ENCODE measurements at places on chromosomes 6 and 20.

DNA sequence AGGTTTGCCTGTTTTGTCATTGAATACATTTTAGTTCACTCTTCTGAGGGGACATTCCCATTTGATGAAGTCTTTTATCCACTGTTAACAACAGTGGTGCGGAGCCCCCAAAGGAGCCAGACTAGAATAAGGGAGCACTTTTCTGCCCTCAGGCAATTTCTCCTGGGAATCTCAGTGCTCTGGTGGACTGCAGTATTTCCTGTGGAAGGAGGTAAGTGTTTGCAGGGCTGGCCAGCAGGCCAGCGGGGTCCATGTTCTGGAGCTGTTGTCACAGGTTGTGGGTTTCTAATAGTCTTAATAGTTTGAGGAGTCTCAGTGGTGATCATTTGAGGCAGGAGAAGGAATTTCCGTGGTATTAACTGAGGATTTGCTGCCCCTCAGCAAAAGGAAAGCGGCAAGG lies 83.5 kb downstream of the ASXL1 start:
- no peak for DNase-seq

DNA sequence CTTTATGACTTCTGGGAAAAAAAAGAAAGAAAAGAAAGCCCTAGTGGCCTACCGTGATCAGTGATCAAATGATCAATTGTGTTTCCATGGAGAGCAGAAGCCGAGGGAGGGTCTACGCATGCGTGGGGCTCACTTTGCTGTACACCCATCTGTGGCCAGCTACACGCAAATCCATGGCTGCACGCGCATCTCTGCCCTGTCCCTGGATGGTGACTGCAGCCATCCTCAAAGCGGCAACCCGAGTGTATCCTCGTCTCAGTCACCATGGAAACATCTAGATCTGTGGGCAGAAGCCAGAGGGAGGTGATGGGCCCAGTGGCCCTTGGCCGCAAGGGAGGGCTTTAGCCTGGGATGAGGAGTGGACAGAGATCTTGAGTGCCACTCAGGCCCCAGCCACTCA lies 785 bp upstream of the ULBP3 start:
- no peak for DNase-seq

DNA sequence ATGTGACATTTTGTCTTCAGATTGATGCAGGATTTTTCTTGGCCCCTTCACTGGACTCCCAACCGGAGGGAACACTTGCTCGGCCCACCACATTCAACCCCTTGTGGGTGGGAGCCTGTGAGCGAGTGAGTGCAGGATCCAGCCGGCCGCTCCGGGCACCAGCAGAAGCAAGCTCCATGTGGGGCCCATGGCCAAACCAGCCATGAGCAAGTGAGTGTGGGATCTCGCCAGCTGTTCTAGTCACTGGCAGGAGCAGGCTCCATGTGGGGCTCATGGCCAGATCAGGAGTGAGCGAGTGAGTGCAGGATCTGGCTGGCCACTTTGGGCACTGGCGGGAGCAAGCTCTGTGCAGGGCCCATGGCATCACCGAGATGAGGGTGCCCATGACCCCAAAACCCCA lies 42.6 kb downstream of the OSTM1 start:
- no peak for DNase-seq

DNA sequence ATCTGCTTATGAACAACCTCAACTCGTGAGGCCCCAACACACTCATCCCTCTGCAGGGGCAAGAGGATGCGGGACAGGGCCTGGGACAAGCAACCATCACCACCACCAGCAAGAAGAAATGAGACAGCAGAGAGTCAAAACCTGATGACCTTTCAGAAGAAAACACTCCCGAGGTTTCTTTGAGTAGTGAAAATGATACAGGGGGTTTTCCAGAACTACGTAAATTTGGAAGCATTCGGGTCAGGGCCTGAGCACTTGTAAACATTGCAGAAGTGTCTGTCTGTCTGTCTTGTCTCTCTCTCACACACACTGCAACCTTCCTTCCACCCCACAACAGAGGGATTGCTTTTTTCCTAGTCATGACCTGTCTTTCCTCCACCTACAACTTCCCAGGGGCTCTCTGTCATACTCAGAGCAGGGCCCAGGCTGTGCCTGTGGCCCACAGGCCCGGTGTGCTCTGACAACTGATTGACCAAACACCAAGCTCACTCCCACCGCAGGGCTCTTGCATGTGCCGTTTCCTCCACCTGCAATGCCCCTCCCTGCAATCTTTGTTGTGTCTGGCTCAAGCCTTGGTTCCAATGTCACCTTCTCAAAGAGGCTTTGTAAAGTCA lies 90.9 kb downstream of the BMP7 start:
- no peak for DNase-seq

- no peak for DNase-seq
Measured at GRCh38 chr6:170243386-170243785, 47.5 kb downstream of the DLL1 start.

DNA sequence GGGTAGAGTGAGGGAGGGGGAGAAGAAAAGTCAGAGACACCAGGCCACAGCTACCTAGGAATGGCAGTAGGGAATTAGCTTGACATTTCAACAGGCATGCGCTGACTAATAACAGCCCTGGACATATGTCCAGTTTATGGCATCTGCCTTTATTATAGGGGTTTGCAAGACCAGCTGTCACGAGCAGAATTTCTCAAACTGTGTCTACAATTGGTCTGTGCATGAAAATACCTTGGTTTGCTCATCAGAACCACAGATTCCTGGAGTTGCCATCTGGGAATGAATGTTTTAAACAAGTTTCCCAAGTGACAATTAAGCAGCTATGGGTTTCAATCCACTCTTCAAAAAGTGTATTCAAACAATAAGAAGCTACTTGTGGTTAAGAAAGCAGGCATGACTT lies 110.3 kb upstream of the ENPP5 start:
- DNase-seq: no peak

GRCh38 chr6:12103158-12103557 lies 91.0 kb downstream of the HIVEP1 start:
- no peak for DNase-seq

DNA sequence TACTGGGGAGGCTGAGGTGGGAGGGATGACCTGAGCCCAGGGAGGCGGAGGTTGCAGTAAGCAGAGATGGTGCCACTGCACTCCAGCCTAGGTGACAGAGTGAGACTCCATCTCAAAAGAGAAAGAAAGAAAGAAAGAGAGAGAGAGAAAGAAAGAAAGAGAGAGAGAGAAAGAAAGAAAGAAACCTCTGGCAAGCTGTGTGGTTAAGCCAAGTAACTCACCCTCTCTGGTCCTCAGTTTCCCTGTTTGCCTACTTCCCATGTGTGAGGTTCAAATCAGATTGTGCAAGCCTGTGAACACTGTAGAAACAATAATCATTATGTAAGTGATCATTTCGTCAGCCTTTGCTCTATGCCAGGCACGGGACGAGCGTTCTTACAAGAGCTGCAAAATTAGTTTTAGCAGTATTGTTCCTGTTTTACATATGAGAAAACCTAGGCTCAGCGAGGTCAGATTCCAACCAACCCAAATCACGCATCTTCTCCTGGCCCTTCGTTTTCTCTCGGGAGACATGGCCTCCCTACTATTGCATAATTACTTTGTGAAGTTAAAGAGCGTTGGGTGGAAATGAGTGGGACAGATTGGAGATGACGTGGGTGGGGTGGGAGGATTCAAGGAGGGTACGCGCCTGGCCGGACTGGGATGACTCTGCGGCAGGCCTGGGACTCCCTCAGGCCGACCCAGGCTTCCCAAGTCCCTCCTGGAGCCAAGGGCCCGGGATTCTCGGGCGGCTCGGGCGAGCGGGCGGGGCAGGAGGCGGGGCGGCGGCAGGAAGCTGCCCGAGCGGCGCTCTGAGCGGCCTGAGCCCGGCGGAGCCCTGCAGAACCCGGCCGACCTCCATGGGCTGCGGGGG lies at the start of gene SNX21:
TSS of gene SNX21 (plus strand) at position 770 of the 853 bp plus-strand sequence. CDS start 121 bp downstream, outside the sequence.
- DNase-seq: no peak

GRCh38 chr6:6834356-6835222 lies 246.1 kb downstream of the LY86 start:
- peak; percentile 7 for DNase-seq

- DNase-seq: no peak
Measured at GRCh38 chr6:84137051-84137375, 90.4 kb downstream of the CEP162 start.

GRCh38 chr6:14863902-14864850 lies 381.7 kb upstream of the JARID2 start:
- no peak for DNase-seq

GRCh38 chr6:153436351-153436750 lies 305.3 kb upstream of the RGS17 start:
- DNase-seq: no peak

- DNase-seq: peak; percentile 7
Measured at GRCh38 chr6:3915076-3915791, 66.1 kb downstream of the FAM50B start.

- peak; percentile 36 for DNase-seq
Measured at GRCh38 chr20:46438156-46438750, 31.8 kb upstream of the ELMO2 start.

- DNase-seq: no peak
Measured at GRCh38 chr20:50930976-50931305, 296 bp downstream of the ADNP start.

DNA sequence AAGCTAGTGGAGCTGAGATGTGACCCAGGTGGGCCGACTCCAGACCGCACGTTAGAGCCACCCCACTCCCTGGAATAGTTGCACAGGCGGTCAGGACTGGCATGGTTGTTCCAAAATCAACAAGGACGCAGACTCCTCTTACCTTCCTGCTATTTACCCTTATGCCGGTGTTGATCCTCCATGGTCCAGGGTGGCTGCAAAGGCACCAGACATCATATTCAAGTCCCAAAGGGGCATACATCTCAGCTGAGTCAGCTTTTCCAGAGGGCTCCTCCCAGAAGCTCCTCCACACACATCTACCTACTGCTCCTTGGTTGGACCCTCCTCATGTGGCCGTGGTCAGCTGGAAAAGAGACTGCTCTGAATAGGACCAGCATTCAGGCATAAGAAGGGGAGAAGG lies 112.2 kb downstream of the SYCP2 start:
- DNase-seq: no peak

GRCh38 chr6:163776906-163777686 lies 362.6 kb downstream of the QKI start:
- DNase-seq: no peak

GRCh38 chr6:118722829-118723813 lies 71.7 kb upstream of the CEP85L start:
- no peak for DNase-seq

GRCh38 chr20:4885877-4886276 lies 115.4 kb downstream of the SLC23A2 start:
- DNase-seq: no peak

DNA sequence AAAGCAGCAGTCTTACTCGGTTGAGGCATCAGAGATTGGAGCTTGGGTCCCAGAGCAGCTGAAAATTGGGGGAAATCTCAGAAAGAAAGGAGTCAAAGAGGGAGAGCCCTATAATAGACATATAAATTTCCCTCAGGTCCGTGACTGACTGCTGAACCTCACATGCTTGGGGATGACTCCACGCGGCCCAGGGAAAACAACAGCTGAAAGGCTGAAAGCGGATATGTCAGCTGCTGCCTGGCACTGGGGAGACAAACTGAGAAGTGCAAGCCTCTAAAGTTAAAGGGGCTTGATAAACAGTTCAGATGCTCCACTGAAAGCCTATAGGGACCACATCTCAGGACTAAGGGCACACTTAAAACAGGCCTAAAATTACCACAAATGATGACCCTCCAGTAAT lies 255.9 kb upstream of the RIN2 start:
- DNase-seq: no peak

DNA sequence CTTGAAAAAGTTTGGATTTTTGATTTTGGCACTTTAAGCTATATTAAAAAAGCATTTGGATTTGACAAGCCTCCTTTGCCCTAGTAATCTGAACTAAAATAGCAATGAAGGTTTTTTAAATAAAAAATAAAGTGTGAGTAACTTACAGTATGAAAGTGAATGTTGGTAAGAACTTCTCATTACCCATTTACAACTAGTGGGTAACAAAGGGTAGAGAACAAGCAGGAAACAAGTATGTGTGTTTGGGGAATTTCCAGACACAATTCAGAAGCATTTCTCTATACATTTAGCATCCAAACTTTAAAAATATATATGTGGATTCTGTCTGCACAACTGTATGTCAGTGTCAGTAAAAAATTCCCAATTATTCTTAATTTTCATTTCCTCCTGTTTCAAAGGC lies 2.9 kb downstream of the TMEM30A start:
- DNase-seq: no peak

DNA sequence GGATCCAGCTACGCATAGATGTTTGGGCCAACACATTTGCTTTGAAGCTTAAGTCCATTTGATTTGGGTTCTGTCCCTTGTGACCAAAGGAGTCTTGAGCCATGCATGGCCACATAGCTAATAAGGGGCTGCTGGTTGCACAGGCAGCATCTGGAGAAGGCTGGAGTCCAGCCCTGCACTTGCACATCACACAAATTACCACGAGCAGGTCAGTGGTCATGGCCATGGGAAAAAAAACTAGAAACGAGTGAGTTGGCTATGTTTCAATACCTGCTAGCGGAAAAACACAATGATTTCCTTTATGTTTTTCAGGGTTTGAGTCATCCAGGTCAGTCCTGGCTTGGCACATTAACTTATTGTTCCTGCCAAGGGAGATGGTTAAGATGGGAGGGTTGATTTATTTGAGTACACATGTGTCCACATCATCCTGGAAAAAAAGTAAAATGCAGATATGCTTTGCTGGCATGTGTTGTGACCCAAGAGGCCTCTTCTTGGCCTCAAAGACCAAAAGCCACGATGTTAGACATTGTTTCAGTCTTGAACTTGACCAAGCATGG lies 5.6 kb upstream of the STX16 start:
- DNase-seq: no peak

DNA sequence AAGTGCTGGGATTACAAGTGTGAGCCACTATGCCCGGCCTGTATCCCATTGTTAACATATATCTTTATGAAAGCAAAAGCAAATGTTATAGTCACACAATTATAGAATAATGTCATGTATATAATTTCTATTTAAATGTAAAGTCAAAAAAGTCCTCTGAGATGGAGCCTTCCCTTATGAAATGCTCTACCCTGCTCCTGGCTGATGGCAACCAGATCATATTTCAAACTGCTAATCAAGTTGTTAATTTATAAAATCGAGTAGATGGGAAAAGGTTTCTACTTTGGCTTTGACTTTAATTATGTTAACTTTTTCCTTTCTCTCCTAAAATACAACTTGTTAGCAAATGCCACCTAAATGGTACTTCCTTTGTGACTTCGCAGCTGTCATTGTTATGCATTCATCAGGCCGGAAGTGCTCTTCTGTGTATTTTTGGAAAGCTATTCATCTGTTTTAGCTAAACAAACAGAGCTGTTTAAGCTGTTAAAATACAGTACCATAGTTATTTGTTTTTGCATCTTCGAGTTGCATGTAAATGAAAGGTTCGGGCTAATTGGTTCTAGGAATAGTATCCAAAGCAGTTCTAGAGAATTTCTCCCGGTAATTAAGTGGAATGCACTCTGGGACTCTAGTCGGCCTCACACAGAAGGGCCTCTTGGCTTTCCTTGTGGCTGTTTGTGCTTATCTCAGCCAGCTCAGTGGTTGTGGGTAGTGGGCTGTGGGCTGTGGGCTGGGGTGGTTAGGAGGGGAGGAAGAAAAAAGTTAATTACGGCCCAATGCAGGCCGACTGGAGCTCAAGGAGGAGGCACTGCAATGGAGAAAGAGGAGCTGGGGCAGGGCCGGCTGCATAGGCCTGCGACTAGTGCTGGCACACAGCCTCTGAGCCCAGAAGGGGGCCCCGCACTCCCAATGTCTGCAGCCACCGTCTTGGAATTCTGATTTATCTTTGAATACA lies 34.8 kb downstream of the SLC35D3 start:
- peak; percentile 61 for DNase-seq

All from OCI-LY7 (cell line).